ENCODE measurements at places on chromosomes 2 and 18.

DNA sequence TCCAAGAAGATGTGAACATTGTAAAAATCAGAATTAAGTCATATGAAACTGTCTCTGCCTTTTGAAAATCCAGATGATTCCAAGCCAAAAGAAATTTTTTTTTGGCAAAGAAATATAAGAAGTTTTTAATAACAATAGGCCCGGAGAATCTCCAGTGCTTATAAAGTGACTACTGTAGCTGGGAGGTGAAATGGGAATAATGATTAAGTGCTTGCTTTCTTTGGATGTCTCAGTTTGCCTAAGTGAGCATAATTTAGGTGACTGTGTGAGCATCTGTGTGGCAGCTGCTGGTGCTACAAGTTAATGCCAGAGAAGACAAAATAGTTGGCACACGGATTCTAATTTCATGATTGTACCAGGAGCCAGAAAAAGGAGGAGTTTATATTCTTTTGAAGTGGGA is 185.0 kb downstream of the LTBP1 start:
- no peak for DNase-seq

DNA sequence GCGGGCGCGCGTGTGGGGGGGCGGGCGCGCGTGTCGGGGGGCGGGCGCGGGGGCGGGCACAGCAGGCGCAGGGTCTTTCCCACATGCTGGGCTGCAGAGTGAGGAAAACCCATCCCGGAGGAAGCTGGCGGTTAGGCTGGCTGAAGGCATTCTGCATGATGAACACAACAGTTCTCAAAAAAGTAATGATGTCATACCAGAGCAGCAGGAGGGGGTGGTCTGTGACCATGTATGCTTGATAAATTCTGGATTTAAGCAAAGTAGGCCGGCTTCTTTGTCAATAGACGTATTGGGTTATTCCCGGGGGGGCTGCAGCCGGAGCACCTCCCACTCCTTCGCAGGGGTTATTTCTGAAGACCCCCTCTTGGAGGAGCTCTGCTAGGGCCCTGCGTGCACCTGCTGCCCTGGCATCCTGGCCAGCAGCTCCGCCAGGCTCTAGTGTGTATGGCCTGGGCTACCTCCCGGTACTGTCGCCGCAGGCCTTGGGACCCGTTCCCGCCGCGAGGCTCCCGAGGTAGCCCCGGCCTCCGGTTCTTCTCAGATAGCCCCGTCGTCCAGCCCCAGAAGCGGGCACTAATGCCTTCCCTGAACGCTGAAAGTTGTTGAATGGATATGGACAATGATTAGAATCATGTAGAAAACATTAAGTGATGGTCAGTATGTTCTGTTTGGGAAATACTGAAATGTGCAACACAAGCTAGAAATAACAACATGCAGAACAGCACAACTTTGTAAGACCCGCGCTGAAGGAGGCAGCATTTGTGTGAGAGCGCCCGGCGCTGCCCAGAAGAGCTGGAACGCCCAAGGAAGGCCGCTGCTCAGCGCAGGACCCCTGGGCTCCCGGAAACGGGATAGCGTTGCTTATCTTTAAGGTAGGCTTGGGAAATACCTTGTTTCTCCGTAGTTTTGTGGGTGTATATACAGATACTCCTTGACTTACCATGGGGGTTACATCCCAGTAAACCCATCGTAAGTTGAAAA is 101.4 kb upstream of the RAB6C start:
- DNase-seq = no peak

DNA sequence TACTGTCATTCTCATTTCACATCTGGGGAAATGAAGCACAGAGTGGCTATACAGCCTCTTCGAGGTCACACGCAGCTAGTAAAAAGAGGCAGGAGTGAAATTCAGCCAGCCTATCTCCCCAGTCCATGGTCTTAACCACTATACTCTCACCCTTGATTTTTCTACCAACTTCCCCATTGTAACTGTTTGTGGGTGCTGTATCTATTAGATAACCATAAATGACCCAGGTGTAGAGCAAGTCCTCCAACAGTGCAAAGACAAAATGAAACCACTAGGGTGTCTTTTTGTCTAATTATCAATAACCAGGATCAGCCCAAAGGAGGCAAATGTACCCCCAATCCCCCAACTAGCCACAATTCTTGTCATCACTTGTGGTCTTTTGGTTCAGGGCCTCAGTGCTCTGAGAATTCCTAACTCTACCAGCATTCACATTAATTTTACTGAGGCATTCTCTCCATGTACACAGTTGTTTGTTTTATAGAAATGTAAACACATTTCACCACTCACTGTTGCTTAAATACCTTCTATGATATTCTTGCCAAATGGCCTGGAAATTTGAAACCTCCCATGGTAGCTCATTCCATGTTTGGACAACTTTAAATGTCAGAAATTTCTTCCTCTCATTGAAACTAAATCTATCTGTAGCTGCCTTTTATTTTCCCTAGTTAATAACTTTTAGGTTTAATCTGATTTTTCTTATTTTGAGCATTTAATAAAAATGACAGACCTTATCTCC is 58.7 kb downstream of the SLC40A1 start:
- no peak for DNase-seq

- DNase-seq = no peak
These were observed 11.7 kb upstream of the C18orf63 start for GRCh38 chr18:74303936-74304335.

DNA sequence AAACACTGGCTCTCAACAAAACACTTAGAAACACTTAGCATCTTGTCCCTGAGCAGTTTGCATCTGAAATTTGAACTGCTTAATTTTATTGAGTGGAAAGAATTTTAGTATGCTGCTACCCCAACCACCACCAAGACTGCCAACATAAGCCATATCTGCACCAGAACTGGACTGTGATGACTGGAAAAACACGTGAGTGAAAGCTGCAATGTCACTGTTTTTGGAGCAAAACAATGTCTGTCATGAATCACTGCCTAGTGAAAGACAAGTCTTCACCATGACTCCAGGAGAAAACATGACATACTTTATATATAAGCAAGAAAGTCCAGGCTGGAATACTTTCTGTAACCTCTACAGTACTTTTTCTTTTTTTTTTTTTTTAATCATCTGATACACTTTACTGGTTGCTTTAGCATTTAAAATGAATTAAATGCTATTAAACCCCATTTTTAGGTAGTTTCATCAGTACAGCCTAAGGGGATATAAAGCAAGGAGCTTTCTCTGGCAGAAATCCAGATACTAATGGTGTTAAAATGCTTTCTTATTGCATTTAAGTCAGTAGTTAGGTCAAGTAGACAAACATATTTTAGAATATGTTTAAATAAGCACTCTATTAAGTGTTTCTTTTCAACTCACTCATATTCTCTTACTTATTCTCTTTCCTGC is 2129.4 kb upstream of the PIK3C3 start:
- no peak for DNase-seq

DNA sequence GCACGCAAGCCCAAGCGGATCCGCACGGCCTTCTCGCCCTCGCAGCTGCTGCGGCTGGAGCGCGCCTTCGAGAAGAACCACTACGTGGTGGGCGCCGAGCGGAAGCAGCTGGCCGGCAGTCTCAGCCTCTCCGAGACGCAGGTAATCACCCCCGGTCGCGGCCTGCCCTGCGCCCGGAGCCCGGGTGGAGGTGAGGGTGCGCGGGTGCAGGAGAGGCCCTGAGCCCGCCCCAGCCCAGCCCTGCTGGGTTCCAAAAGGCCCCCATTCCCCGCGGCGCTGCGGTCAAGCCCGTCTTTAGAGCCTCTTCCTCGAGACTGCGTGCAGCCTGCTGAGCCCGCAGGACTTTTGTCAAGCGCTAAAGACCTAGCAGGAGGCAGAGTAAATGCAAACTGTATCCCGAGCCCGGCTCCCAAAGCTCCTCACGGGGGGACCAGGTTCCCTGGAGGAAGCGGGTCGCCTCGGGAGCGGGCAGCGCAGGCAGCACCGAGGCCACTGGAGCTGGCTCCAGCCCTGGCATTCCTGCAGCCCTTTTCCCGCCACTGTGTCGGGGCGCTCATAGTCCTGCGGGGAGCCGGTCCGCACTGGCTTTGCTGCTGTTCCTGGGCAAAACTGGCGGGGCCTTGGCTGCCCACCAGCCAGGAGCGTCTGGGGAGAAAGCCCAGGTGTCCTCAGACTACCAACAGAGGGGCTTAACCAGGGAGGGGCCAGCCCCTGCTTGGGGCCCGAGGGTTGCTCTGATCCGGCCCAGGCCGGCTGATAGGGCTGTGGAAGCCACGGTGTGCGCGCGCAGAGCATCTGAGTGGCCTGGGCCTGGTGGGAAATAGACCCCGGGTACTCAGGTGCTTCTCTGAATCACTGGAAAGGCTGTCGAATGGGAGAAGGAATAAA is 7.3 kb downstream of the EMX1 start:
- no peak for DNase-seq

GRCh38 chr18:634551-635045 is 22.9 kb upstream of the TYMS start:
- no peak for DNase-seq

GRCh38 chr2:75458201-75458600 is 102.5 kb downstream of the EVA1A start:
- no peak for DNase-seq

GRCh38 chr2:120809609-120810440 is 74.2 kb downstream of the GLI2 start:
- no peak for DNase-seq

DNA sequence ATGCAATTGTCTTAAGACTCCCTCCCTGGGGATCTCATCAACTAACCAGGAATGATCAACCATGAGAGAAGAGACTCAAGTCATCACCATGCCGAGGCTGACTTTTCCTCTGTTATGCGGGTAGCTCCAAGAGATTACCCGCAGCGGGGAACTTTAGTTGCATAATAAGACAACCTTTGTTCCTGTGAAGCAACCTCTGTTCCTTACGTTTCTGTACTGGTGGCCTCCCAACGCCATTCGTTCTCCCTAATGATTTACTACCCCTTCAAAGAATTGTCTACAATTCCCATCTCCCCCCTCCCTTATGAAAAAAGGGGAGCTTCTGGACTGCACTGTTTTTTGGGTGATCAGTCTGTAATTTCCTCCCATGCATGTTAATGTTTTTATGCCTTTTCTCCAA is 66.1 kb upstream of the LRPPRC start:
- no peak for DNase-seq

DNA sequence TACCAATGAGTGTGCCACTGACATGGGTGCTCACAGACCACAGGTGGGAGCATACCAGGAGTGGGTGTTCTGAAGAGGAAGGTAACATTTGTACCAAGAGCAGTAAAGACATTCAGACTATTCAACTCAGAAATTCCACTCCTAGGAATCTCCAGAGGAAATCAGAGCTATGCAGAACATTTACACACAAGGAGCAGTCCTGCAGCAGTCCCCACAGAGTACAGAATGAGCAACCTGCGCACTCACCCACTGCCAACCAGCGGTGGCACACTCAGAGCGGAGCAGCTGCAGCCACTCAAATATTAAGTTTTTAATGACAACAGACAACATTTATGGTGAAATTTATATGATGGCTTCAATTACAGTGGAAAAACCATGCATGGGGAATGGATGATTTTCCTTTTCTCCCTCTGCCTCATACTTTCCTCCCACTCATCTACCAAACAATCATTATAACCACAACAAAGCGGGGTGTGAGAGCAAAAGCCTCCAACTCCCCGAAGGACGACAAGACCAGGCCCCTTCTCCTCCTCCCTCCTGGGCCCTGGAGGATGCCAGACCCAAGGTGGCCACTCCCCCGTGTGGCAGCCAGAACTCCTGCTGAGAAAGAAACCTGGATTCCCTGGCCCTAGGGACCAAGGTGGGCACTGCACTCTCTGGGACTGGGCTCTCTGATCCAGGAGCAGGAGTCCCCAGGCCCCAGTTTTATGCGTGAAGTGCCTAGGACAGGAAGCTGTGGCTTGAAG is 5.4 kb downstream of the HS6ST1 start:
- DNase-seq = no peak

DNA sequence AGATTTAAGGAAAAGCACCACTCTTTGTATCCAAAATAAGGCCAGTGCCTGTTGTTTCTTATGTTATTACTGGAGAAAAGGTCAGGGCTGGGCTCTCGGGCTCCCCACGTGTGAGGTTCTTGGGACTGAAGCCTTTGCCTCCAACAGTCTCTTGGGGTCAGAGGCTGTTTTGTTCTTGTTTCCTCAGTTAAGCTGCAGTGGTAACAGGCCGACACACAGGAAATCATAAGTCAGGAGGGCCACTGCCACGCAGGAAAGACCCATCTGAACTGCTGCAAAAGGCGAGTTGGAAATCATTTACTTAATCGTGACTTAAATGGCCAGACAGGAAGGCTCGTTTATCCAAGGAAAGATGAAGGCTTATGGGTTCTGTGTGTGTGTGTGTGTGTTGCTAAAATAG is 30.3 kb upstream of the IL37 start:
- no peak for DNase-seq

GRCh38 chr2:37541516-37541915 is 129.9 kb downstream of the CDC42EP3 start:
- DNase-seq = no peak

DNA sequence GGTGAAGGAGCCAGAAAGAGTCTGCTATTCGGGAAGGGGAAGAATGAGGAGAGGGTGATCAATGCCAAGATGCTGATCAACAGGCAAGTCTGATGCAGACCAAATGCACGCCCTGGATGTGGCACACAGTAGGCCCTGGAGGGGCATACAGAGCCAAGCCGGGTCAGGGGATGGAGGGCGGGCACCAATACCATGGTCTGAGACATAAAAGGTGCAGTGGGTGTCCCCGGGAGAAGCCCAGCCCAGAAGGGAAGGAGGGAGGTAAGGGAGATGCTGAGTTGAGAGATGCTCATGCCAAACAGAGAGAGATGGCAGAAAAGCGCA is 66.6 kb upstream of the ID2 start:
- DNase-seq = no peak

DNA sequence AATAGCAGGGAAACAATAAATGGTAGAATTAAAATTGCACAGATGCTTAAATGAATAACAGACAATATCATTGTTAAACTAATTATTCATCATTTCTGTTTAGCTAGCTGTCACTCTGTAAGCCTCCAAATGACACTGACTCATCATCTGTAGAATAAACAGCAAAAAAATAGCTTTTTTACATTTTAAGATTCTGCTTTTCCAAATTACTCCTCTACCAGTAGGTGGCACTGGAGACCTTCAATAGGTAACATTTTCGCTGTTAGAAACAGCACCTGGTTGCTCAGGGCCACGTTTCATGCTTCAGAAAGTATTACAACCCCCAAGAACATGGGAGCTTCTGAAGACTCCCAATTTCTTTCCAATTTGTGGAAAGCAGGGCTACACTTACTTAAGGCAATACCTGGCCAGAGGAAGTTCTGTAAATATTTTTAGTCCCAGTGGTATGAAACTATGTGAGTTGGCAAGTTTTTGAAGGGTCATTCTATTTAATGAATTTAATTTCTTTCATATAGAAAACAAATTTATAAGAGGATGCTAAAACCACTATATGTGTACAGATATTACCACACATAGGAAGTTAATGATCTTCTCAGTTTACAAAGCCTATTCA is 45.4 kb downstream of the TTN start:
- DNase-seq = no peak

- no peak for DNase-seq
These were observed 94.4 kb upstream of the NEUROD1 start for GRCh38 chr2:181774685-181775084.

- DNase-seq = no peak
These were observed 236.0 kb upstream of the HDAC4 start for GRCh38 chr2:239636808-239637207.

DNA sequence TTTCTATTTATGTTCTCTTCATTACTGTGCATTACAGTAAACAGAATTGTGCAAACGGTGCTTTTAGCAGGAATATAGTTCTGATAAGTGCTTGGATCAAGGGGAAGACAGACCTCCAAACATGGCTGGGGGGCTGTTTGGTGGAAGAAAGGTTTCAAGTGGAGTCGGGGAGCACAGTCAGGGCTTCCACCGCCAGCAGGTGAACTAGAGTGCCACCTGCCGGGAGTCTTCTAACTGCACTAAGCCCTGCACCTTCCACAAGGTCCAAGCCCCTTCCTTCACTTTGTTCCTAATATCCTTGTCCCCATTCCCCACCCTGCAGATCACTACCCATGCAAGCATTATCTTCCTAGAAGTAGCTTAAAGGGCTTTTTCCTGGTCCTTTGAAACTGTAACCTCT is 11.1 kb downstream of the ONECUT2 start:
- no peak for DNase-seq

Measured in activated T-helper 9 cell treated with anti-CD3 and anti-CD28 coated beads, Interleukin-2, amount 50 U/mL, for 16 hours (primary cell).